NCI-H524 treated with DMSO at 0.1 percent for 48 hours (cell line): ENCODE measurements at places on chromosomes 4 and X.

GRCh38 chr4:172573899-172574298 is 594.7 kb upstream of the GALNT7 start:
- no peak for DNase-seq

GRCh38 chr4:132169660-132170059 is 979.4 kb upstream of the PCDH10 start:
- DNase-seq = no peak

GRCh38 chrX:13266641-13267345 is 53.1 kb downstream of the ATXN3L start:
- DNase-seq = peak; percentile 46

GRCh38 chr4:84804136-84804535 is 162.4 kb downstream of the WDFY3 start:
- DNase-seq = no peak

- DNase-seq = no peak
Measured at GRCh38 chrX:8760021-8760420, 28.1 kb upstream of the ANOS1 start.

DNA sequence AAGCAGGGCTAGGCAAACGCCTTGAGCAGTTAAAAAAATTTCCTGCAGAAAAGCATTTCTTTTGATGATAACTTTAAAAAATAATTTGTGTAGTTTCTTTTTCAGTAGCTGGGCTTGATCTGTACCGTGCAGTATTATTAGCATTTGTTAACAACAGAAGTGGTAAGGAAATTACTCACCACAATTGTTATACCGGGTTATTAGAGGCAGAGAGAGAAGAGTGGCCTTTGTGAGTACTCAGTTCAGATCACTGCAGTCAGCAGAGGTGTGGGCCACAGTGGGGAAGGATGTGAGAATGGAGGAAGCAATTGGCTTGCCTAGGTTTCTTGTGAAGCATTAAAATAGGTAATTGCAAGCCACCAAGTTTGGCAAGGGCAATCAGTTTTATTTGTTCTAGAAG is 14.3 kb upstream of the IL21 start:
- no peak for DNase-seq

- DNase-seq = no peak
Measured at GRCh38 chr4:172152284-172152683, 339.1 kb downstream of the GALNTL6 start.

GRCh38 chr4:139743027-139743426 is 77.4 kb downstream of the MGST2 start:
- no peak for DNase-seq

- DNase-seq = peak; percentile 16
Measured at GRCh38 chr4:176841711-176842112, 49.0 kb upstream of the VEGFC start.

- no peak for DNase-seq
Measured at GRCh38 chr4:149584722-149585121, 230.9 kb downstream of the IQCM start.

DNA sequence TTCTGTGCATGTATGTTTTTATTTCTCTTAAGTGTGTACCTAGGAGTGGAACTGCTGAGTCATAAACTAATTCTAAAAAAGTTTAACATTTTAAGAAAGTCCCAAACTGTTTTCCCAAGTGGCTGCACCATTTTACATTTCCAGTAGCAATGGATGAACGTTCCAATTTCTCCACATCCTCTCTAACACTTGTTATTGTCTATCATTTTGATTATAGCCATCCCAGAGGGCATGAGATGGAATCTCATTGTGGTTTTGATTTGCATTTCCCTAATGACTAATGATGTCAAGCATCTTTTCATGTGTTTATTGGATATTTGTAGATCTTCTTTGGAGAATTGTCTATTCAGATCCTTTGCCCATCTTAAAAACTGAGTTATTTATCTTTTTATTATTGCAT is 82.5 kb downstream of the PPEF1 start:
- no peak for DNase-seq

DNA sequence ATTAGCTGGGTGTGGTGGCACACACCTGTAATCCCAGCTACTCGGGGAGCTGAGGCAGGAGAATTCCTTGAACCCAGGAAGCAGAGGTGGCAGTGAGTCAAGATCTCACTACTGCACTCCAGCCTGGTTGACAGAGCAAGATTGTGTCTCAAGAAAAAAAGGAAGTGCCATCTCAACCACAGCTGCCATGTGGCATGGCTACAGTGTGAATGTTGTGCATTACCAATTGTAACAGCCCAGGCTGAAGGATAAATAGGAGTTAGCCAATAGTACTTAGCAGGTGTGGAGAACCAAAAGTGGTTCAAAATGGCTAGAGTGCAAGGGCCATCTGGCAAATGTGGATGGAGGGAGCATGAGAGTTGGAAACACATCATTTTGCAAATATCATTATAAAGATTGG is 28.9 kb downstream of the SLC25A5 start:
- no peak for DNase-seq

- DNase-seq = no peak
Measured at GRCh38 chr4:109303140-109303496, 660 bp upstream of the COL25A1 start.

- DNase-seq = no peak
Measured at GRCh38 chrX:26574234-26574633, 358.3 kb downstream of the MAGEB5 start.

DNA sequence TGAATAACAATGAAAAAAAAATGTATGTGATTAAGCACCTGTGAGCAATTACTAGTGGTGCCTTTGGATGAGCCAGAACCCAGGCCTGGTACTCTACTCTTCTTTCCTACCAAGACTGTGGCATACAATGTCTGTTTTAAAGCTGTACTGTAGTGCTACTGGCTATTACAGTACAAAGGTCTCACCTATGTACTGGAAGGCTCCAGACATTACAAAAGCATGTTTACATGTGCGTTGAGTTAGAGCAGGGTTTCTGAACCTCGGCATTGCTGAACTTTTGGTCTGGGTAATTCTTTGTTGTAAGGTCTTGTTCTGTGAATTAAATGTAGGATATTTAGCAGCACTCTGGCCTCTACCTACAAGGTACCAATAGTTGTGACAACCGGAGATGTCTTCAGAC is 153.8 kb downstream of the SPATA18 start:
- DNase-seq = no peak

- DNase-seq = no peak
Measured at GRCh38 chr4:169658975-169659715, 38.8 kb downstream of the CLCN3 start.

DNA sequence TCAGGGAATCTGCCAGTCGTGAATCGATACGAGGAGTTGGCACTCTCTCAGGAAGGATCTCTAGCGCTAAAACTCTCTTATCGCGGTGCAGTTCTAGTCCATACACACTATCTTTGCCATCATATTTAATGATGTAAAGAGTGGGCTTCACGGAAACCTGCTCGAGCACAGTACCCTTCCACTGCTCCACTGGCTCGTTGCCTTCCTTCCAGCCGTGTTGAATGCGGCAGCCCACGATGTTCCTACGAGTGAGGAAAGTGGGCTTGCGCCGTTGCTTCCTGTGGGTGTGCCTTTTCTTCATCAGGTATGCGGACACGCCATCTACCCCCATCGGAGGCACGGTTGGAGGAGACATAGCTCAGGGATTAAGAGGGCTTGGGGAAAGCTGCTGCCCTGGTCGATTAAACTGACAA is 661 bp downstream of the SPIN4 start:
- peak; percentile 60 for DNase-seq

GRCh38 chr4:105569057-105569865 is 16.8 kb downstream of the ARHGEF38 start:
- no peak for DNase-seq

- no peak for DNase-seq
Measured at GRCh38 chrX:35098419-35098818, 155.8 kb downstream of the FAM47B start.

- no peak for DNase-seq
Measured at GRCh38 chr4:19438233-19438632, 813.5 kb upstream of the SLIT2 start.

DNA sequence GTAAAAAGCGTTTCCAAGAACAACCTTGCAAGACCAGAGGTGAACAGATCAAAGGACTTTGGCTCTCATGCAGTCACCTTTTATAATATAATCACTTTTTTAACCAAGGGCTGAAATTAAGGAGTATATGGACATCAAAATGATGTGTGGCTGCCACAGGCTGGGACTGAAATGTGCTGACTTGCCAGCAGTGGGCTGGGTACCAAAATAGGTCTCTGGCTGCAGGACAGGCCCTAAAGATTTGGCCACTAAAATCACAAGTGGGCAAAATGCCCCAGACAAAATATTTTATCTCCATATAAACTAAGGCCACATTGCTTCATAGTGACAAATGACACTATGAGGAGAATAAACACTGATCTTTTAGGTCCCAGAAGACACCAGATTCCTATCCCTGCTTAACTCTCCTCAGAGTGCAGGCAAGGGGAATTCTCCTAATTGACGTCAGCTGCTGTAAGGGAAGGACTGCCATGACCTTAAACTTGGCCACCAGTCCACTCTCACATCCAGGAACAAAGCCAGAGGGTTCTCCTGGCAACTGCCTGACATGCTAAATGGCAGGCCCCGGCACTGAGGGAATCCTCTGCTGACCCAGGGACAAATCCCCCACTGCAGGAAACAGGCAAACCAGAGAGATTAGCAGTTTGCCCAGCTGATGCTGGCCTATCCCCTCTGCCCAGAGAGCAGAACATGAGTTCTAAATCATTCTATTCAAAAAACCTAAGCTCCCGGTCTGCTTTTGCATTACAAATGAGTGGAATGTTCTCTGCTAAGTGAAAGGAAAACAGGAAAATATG is 155.8 kb downstream of the PPP3CA start:
- DNase-seq = no peak

DNA sequence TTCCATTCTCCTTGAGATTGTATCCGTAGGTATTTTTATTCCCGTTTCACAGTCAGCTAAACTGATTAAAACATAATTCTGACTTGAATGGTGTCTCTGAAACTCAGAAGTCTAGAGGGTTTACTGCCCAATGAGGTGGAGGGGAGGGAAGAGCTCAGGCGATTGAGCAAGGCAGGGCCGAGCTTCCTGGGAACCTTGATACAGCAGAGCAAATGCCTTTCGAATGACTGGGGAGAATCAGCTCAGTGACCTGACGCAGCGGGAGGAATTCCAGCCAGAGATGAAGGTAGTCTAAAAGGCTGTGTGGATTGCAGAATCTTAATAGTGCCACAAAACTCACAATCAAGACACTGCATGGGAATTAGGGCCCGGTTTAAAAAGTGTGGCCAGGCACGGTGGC is 233.6 kb downstream of the EVC2 start:
- no peak for DNase-seq

DNA sequence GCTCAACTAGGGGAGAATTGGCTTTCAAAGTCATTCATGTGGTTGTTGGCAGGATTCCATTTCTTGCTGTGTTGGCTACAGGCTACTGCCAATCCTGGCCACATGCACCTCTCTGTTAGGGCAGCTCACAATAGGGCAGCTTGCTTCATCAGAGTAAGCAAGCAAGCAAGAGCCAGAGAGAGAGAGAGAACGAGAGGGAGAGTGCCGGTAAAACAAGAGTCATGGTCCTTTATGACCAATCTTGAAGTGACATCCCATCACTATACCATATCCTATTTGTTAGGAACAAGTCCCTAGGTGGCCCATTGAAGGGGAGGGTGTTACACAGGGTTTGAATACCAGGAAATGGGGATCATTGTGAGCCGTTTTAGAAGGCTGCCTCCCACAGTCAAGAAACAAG is 33.0 kb upstream of the TLR2 start:
- DNase-seq = no peak

GRCh38 chr4:41683326-41683725 is 65.2 kb downstream of the PHOX2B start:
- no peak for DNase-seq

GRCh38 chr4:57443787-57444186 is 333.6 kb upstream of the IGFBP7 start:
- no peak for DNase-seq

- no peak for DNase-seq
Measured at GRCh38 chr4:127214931-127215330, 417.8 kb upstream of the INTU start.

- no peak for DNase-seq
Measured at GRCh38 chrX:130176354-130176776, 4.6 kb downstream of the RAB33A start.
